PC-3 (cell line): ENCODE measurements at places on chromosomes 12 and 14.

DNA sequence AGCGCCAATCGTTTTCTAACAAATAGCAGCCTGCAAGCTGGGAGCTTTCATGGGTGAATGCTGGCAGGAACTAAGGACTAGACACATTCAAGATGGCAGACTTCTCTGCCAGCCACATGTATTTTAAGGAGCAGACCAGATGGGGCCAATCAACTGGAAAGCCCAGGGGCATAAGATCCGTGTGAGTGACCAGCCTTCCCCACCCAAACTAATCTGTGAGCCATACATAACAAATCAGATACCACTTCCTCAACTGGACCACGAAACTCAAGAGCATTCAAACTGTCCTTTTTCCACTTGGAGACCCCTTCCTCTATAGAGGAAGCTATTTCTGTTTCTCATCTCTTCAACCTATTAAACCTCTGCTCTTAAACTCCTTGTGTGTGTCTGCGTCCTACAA, 9.7 kb downstream of the TCL1B start:
- DNase-seq, result no peak

- DNase-seq, result no peak
Measured at GRCh38 chr12:108090107-108090899, 38.8 kb upstream of the WSCD2 start.

GRCh38 chr12:87848248-87848868, 180.8 kb downstream of the C12orf50 start:
- peak; percentile 78 for DNase-seq

DNA sequence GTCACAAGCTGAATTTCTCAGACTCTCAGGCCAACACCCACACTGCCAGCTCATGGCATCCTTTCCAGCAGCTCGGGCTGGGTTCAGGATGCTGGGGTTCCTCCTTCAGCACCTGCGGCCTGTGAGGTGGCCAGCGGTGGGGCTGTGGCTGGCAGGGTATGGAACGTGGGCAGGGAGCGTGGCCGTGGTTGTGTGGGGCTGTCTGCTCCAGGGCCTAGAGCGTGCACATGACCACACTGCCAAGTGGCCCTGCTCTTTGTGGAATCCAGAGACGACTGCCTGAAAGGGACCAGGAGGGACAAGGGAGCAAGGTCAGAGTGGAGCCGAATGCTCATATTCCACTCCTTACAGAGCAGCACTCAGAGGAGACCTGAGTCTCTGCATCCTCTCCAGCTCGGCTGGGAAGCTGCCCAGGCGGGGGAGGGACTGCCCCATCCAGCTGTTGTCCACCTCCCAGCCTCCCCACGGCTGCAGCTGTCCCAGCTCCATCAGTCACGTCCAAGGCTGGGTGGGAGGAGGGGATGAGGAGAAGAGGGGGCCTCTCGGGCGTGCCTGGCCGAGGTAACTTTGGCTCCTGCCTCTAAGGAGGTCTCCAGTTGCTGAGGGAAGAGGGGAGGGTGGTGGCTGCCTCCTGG, 71.3 kb downstream of the TSPAN9 start:
- no peak for DNase-seq

- DNase-seq, result no peak
Measured at GRCh38 chr14:37972941-37973887, 234.5 kb upstream of the SSTR1 start.

GRCh38 chr12:58961906-58962305, 41.6 kb upstream of the LRIG3 start:
- no peak for DNase-seq

DNA sequence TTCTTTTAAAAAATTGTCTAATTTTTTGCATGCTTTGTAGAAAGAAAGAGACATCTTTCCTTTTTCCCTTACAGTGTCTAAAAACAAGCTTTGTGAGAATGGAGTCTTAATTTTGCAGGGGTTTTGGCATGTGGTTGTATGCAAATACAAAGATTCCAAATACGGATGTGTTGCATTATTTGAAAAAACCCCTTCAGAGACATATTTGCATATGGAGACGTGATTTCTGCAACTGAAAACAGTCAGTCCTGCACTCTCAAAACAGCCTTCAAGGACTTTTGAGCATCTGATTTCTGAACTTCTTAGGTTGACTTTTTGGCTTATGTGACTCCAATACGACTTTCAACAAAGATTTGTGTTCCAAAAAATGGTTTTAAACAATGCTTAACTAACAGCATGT, 7.8 kb downstream of the IRAK3 start:
- no peak for DNase-seq

- DNase-seq, result peak; percentile 34
Measured at GRCh38 chr12:99746538-99746937, 99.0 kb downstream of the GARIN6 start.

DNA sequence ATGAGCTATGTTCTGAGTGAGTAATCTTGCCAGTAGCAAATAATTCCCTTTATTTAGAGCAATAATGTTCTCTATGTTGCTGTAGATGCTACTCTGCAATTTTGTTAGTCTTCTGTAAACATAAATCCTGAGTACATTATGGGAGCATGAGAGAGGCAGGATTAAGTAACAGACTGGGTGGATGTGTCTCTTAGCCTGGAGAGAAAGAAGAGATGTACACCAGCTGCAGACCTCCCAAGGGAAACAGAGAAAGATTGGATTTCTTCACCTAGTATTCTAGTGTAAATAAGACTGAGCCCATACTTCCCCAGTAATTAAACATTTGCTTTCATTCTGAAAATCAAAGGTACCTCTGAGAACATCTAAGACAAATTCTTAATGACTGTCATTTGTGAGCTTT, 564.0 kb downstream of the TRHDE start:
- DNase-seq, result no peak

DNA sequence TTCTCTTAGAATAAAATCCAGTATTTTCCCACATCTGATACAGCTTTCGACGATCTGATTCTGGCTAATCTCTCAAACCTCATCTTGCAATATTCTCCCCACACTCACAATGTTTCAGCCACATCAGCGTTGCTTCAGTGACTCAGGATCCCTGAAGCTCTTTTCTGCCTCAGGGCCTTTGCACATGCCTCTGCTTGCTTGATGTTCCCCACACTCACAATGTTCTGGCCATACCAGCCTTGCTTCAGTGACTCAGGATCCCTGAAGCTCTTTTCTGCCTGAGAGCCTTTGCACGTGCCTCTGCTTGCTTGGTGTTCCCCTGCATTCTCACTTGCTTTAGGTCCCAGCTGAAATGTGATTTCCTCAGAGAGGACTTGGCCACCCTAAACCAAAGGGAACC, 2.6 kb downstream of the C12orf42 start:
- no peak for DNase-seq

DNA sequence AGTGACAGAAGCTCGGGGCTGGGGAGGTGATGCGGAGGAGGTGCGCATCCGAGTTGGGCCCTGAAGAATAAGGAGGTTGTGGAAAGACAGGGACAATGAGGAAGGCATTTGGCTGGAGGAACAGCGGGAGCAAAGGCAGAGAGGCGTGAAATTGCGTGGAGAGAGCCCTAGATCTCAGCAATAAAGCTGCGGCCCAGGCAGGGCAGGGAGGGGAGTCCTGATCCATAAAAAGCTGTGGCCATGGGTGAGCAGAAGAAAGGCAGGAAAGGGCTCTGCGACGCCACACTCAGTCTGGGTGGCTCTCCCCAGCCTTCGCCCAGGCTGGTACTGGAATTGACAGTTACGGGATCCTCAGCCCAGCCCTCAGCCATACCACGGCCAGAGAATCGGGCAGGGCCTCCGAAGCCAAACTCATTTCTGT, 2.2 kb downstream of the FIGNL2 start:
- no peak for DNase-seq

DNA sequence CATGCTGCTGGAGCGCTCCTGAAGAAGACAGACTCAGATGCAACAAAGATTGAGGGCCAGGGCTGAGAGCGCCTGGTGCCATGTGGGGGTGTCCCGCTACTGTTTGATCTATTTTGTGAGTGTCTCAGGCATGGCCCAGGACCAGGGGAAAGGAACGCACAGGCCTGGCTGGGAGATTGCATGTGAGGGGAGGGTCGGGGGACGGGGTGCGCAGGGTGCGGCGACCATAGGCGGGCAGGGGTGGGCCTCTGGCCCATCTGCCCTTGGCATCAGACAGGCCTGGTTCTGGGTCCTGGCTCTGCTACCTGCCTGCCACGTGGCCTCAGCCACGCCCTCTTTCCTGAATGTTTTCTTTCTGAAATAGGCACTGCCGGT, 47.5 kb downstream of the BEGAIN start:
- no peak for DNase-seq

DNA sequence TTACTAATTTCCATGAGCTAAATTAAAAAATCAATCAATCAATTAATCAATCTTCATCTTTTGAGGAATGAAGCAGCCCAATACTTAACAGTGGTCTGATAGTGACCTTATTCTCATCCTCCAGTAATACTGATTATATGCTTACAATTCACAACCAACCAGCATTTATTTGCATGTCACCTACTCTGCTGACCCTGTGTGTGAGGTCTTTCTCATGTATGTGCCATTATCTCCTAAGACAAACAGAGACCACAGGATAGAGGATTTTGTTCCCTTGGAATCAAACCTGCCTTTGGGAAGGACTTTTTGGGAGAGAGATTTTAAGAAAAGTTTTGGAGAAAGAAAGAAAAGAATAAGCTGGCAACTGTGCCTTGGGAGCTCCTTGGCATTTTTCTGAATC, 197.2 kb downstream of the NRXN3 start:
- no peak for DNase-seq

- no peak for DNase-seq
Measured at GRCh38 chr12:120007272-120007671, 18.2 kb downstream of the BICDL1 start.

GRCh38 chr12:132812631-132813305, 15.9 kb downstream of the GOLGA3 start:
- DNase-seq, result peak; percentile 22

DNA sequence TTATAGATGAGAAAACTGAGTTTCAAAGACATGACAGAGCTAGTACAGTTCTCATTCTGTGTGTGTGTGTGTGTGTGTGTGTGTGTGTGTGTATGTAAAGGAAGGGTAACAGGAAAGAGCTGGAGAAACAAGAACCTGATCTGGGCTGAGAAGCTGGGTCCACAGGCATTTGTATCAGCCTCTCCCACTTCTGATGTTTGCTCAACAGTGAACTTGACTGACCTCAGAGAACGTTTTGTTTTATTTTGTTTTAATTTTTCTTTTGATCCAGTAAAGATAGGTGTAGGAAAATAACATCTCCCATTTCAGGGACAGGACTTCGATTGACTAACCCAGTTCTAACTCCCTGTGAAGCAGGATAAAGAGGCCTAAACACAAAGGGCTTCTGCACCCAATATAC, 85.4 kb downstream of the STXBP6 start:
- no peak for DNase-seq

GRCh38 chr12:66002812-66003211, 127.7 kb downstream of the LLPH start:
- no peak for DNase-seq

- no peak for DNase-seq
Measured at GRCh38 chr12:16121953-16122352, 155.5 kb downstream of the SLC15A5 start.
